ENCODE measurements at places on chromosomes 7 and 10.
A peak's percentile ranks its signal among the peaks of the same experiment; 100 is the strongest.

- no peak for DNase-seq
Measured at GRCh38 chr7:128011131-128011661, 20.0 kb downstream of the LRRC4 start.

- DNase-seq: no peak
Measured at GRCh38 chr7:135389971-135390370, 119.9 kb downstream of the CNOT4 start.

GRCh38 chr10:15585303-15585715 is 134.4 kb downstream of the ITGA8 start:
- peak; percentile 50 for DNase-seq

GRCh38 chr10:78934532-78934898 is 134.3 kb upstream of the ZMIZ1 start:
- no peak for DNase-seq

DNA sequence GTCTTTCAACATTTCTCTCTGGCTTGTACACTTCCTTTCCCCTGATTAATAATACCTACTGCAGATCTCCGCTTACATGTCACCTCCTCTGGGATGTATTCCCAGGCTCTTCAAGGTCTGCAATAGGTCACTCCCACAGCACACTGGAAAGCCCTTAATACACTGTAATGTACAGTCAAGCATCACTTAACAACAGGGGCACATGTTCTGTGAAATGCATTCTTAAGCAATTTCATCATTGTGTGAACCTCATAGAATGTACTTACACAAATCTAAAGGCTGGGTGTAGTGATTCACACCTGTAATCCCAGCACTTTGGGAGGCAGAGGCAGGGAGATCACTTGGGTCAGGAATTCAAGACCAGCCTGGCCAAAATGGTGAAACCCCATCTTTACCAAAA is 1.9 kb downstream of the COX15 start:
- DNase-seq: no peak

GRCh38 chr7:93442478-93443224 is 131.9 kb downstream of the CALCR start:
- DNase-seq: peak; percentile 15

GRCh38 chr10:122551450-122551849 is 9.1 kb upstream of the DMBT1 start:
- DNase-seq: peak; percentile 62

DNA sequence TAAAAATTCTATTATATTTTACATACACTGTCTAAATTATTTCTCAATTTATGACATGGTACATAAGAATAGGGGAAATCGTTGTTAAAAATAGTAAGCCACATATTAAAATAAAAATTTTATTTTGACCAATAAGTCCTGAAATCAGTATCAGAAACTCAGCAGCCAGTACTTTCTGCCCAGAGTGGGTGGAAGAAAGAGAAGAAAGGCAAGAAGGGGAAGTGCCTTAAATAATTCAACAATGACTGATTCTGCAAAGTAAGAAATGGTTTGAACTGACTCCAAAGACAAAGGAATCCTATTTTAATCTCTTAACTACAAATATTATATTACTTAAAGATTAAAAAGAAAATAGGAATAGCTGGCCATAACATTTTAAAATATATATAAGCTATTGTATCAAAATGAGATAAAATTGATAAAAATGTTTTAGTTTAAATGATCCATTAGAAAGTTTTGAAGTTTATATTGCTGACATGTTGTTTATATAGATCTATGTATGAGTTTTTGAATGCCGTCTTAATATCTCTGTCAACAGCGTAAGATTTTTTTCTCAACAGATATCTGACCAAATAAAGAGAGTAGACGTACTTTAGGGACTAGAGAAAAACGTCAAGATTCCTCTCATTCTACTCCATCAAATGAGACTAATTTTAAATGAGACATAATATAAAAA is 30.2 kb upstream of the NRCAM start:
- no peak for DNase-seq

GRCh38 chr10:13775786-13776775 is 189.3 kb downstream of the PRPF18 start:
- DNase-seq: no peak

DNA sequence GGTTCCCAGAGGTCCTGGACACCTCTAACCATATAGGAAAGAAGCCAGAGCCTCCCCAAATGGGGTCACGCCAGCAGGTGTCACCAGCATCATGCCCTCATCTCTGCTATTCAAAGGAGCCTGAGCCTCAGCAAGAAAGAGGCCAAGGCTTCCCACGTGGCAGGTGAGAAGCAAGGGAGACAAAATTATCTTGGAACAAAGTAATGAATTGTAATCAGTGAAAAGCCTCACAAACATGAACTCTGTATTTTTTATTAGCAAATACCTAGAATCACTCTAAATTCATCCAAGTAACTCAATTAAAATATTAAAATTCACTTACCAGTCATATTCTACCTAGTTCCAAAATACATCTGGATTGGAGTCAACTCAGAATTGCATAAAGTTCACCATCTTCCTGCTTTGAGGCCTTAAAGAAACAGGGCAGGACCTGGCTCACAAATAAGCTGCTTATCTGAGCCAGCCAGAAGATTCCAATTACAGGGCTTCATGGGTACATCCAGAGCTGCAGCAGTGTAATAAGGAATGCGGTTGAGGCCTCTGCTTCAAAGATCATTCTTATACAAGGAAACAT is 68.7 kb downstream of the SGMS1 start:
- DNase-seq: no peak

DNA sequence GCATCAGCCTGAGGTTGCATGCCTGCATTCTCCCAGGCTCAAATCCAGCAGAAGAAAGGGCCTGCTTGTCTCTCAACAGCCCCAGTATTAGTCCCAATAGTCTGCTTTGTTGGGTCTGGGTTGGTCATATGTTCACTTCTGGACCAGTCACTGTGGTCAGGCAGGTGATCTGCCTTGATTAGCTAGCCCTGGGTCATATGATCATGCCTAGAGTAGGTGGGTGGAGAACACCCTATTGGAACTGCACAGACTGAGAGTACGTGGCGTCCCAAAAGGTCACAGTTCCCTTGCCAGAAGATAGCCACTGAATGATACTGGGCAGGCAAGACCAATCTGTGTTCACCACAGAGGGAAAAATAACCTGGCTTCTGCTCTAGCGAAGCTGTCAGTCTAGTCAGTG is 80.1 kb downstream of the SH2D4B start:
- no peak for DNase-seq

- DNase-seq: no peak
Measured at GRCh38 chr10:22461891-22462290, 116.6 kb downstream of the SPAG6 start.

GRCh38 chr7:152467225-152467624 is 31.4 kb upstream of the KMT2C start:
- no peak for DNase-seq

DNA sequence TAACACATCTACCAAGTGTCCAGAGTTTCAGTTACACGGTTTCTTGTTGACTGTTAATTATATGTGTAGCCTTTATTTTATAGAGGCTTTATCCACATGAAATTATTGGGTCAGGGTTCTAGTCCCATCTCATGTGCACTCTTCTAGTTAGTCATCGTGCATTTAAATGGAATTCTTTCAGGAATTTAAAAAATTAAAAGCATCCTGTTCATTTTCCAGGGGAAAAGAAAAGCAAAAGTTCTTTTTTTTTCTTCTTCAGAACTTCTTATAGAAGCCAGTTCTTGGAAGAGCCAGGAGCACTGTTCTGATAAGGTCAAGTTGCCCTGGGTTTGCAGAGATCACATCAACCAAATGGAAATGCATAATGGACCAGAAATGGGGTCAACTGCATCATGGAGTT is 324.7 kb downstream of the INHBA start:
- DNase-seq: no peak

- no peak for DNase-seq
Measured at GRCh38 chr10:92108120-92108519, 182.8 kb downstream of the CPEB3 start.

DNA sequence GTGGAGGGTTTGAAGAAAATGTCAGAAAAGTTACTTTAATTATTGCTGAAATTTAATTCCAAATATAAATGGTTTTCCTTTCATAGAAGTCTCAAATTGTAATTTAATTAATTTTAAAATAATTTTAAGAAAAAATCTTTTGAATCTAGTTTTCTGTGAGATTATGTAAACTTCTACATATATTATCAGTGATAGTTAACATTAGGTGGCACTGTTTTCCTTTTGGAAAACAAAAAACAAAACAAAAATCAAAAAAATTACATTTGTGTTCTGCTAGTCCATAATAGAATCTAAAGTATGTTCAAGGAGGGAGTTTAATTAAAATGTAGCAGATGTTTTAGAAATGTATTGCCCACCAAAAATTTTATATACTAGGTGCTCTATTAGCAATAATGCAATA is 1456.7 kb downstream of the REEP3 start:
- DNase-seq: no peak

DNA sequence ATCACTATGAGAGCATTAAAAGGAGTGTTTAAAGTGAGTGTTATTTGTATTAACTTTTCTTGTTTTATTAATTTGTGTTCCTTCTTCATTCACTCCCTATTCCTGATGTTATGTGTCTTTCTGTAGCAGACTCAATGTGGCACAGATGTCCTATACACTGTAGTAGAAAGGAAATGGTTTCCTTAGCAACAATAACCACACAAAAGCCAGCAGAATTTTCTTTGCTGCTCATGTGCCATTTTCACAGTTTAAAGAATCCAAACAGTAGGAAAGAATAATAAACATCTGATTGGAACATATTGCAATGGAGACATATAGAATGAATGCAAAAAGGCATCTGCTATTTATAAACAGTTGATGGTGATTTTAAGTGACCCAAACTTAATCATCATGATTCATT is 763.6 kb downstream of the PHTF2 start:
- DNase-seq: no peak

DNA sequence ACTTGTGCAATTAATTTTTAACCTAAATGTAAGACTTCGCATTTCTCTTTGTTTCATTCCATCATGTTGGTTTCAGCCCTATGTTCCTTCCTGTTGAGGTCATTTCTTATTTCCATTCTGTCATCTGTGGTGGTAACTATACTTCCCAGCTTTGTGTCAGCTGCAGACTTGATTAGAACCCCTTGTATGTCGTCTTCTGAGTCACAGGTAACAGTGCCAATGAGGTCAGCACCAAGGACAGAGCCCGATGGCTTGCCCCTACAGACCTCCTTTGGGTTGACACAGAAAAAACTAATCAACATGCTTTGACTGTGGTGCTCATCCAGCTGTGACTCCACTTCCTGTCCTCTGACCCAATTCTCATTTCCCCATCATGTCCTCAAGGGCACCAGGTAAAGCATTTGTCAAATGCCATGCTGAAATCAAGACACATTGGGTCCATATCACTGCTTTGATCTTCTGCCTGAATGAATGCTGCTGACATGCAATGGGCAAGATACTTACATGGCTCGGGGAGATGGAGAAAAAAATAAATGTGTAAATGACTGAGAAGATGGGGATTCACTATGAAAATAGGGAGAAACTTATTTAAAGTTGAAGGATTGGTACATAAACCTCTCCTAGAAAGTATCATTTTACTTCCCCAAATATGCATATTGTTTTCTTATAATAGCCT is 25.6 kb upstream of the CRTAC1 start:
- peak; percentile 13 for DNase-seq

DNA sequence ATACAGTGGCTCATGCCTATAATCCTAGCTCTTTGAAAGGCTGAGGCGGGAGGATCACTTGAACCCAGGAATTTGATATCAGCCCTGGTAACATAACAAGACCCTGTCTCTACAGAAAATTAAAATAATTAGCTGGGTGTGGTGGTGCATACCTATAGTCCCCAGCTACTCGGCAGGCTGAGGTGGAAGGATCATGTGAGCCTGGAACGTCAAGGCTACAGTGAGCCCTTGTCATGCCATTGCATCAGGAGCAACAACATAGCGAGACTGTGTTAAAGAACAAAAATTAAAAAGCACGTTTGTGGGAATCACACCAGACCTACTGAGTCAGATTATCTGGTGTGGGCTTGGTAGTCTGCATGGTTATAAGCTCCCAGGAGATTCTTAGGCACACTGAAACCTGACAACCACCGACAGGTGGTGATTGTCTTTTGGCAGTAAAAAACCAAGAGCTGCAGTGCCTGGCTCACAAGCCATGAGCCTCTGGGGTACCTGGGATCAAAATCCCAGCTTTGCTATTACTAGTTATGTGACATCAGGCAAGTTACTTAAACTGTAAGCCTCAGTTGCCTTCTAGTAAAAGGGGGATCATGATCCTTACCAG is 146.9 kb downstream of the SND1 start:
- DNase-seq: no peak

- no peak for DNase-seq
Measured at GRCh38 chr10:5582736-5583135, 58.0 kb downstream of the CALML3 start.

DNA sequence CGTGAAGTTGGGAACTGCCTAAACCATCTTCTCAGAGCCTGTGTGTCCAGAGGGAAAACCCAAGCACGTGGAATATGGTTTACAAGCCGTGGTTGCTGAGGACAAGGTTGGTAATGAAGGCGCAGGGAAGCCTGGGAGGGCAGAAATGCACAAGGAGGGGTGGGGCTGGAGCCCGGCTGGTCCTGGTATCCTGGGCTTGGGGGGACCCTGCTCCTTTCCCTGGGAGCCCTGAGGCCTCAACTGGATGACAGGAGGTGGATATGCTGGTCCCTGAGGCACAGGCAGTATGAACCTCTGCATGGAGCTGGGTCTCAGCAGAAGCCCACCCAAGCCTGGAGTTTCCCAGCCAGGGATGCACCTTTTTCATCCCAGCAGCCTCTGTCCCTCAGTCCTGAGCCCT is 80.3 kb upstream of the RET start:
- DNase-seq: no peak

- DNase-seq: no peak
Measured at GRCh38 chr7:79185605-79186004, 267.9 kb downstream of the MAGI2 start.

DNA sequence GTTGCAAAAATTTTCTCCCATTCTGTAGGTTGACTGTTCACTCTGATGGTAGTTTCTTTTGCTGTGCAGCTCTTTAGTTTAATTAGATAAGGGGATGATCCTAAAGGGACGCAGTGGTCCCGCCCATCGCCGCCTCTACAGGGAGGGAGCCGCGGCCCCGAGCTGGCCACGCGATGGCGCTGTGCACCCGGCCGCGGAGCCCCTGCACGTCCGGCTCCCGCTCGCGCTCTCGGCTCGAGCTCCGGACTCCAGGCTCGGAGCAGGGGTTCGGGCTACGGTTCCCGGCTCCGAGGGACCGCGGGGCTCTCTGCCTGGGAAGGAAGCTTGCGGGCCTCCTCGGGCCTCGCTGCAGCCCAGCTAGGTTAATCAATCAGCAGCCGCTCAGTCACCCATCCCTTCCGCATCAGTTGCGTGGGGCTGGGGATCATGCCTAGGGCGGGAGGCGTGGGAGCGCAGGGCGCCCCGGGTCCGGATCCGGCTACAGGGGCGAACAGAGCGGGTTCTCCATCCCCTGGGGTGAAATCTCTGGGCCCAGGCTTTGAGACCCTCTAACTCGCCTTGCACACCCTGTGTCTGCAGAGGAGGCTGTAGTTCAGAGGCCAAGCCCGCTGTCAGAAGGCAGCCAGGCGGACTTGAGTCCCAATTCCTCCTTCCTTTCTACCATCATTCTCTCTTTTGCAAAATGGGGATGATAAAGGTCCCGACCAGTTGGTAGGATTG is 97.9 kb downstream of the WDR11 start:
- peak; percentile 65 for DNase-seq

All from stimulated activated CD4-positive, alpha-beta T cell treated with anti-CD3 and anti-CD28 coated beads, Interleukin-1b, Interleukin-23, amount 100 ng/mL, for 48 hours (primary cell).